Fibroblast of skin of right biceps (primary cell): ENCODE measurements at places on chromosomes 16 and 17.

GRCh38 chr17:7260651-7261378 lies 1.5 kb downstream of the CLDN7 start:
- DNase-seq, result no peak

DNA sequence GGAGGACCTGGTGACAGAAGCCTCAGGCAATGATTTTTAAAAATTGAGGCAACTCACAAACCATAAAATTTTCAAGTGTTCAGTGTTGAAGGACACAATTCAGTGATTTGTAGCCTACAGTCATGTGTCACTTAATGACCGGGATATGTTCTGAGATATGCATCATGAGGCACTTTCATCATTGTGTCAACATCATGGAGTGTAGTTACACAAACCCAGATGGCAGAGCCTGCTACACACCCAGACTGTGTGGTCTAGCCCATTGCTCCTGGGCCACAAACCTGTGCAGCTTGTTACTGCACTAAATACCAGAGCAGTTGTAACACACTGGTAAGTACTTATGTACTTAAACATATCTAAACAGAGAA lies 1.6 kb downstream of the PRSS41 start:
- DNase-seq, result no peak

DNA sequence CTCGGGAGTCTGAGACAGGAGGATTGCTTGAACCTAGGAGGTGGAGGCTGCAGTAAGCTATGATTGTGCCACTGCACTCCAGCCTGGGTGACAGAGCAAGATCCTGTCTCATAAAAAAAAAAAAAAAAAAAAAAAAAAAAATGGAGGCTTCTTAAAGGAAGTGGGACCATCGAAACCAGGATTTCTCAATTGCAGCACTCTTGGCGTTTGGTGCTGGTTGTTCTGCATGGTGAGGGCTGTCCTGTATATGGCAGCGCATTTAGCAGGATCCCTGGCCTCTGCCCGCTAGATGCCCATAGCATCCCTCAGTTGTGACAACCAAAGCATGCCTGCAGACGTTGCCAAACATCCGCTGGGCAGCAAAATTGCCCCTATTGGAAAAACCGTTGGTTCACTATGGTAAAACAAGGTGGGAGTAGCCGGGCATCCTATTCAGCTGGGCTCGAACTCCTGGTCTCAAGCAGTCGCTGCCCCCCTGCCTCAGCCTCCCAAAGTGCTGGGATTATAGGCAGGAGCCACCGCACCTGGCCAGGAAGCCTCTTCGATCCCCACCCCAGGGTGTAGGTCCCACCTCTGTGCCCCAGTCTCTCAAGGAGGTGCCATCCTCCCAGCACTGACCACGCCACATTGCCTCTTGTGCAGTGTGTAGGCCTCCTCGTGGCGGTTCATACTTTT lies 6.5 kb upstream of the NPIPB7 start:
- no peak for DNase-seq

DNA sequence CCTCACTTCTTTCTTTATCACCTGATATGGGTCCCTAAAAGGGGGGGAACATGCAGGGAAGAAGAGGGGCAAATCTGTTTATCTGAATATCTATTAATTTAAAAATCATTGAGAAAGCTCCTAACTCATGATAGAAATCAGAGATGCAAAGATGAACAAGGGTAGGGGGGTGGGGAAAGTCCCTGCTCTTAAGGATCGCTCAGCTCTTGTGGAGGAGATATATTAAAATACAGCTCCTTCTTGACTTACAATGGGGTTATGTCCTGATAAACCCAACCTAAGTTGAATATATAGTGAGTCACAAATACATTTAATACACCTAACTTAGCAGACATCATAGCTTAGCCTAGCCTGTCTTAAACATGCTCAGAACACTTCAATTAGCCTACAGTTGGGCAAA lies 237.5 kb downstream of the MAF start:
- no peak for DNase-seq

GRCh38 chr16:70646260-70647241 lies at the start of gene IL34:
Gene IL34, plus strand, starts transcription at chr16:70646559. Its CDS starts 389 bp downstream, at chr16:70646948.
- DNase-seq, result no peak

- peak; percentile 55 for DNase-seq
Observed at GRCh38 chr17:82876602-82877379, 37.0 kb upstream of the ZNF750 start.

DNA sequence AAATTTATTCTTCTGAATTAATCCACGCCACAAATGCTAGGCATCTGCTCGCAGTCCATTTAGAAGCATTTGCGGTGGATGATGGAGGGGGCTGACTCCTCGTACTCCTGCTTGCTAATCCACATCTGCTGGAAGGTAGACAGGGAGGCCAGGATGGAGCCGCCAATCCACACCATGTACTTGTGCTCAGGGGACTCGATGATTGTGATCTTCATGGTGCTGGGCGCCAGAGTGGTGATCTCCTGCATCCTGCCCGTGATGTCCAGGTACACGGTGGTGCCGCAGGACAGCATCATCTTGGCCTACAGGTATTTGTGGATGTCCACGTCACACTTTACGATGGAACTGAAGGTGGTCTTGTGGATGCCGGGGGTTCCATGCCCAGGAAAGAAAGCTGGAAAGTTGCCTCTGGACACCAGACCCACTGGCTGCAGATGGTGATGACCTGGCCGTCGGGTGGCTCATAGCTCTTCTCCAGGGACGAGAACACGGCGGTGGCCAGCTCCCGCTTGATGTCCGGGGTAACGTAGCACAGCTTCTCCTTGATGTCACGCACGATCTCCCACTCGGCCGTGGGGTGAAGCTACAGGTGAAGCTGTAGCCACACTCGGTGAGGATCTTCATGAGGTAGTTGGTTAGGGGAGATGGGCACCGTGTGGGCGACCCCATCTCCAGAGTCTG lies 7.5 kb upstream of the HEATR3 start:
- DNase-seq, result no peak

- DNase-seq, result no peak
Observed at GRCh38 chr17:4789701-4789950, 862 bp downstream of the GLTPD2 start.

DNA sequence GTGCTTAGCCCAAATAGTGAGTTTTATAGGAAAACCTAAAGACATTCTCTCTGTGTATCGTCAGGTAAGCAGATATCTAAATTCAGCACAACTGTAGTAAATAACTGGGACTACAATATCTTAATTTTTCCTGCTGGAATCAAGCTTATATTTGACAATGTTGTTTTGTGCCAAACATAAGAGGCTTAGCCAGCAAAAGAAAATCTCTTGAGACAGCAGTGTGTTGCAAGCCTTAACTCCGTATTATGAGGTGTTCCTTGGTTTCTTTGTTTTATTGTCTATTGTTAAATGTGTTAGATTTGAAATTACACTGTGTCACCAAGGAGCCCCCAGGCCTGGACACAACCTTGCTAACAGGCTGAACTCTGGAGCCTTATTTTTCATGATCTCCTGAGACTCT lies 1570.6 kb upstream of the GOT2 start:
- DNase-seq, result no peak

- DNase-seq, result no peak
Observed at GRCh38 chr17:68450801-68451200, 6.5 kb downstream of the WIPI1 start.

DNA sequence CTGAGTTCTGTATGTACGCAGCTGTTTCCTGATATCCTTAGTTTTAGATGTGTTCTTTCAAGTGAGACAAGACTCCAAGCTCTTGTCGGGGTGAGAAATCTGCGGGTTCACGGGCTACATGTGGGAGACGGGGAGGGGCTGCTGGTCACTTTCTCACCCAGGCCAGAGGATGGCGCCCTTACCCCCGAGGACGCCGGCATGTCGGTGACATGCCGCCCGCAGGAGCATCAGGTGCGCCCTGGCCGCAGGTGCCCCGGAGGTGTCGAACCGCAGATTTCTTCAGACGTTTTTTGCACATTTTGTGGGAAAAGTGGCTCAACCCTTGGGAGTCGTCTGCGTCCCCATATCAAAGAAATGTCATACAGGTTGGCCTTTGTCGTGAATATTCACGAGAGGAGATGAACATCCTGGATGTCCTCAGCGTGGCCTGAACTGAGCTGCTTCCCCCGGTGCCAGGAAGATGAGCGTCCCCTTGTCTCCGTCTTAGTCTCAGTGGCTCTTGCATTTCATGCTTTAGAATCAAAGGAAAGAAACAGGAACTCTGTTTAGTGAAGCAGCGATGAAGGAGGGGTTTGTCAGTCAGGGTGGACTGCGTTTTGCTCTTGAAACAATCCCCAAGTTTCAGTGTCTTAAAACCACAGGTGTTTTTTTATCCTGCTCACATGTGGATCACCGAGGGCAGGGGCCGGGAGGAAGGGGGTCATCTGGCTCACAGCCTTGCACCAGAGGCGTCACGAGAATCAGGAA lies 75.4 kb upstream of the ZNF750 start:
- no peak for DNase-seq
